ENCODE measurements at places on chromosomes 16 and 17.

DNA sequence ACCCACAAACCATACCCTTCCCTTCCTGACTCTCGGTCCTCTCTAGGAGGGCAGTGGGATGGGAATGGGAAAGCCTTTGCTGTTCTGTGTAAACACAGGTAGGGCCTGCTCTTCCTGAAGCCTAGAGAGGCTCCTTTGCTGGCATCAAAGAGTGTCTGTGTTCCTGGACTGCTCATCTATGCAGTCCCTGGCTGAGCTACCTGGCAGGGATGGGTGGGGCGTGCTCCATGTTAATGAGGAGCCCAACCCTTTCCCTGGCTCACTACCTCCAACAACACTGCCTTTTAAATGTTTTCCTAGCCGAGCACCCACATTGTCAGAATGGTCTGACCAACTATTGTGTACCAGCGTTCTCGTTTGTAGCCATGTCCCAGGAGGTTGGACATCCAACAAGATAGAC lies 26.6 kb upstream of the NAGLU start:
- no peak for DNase-seq

DNA sequence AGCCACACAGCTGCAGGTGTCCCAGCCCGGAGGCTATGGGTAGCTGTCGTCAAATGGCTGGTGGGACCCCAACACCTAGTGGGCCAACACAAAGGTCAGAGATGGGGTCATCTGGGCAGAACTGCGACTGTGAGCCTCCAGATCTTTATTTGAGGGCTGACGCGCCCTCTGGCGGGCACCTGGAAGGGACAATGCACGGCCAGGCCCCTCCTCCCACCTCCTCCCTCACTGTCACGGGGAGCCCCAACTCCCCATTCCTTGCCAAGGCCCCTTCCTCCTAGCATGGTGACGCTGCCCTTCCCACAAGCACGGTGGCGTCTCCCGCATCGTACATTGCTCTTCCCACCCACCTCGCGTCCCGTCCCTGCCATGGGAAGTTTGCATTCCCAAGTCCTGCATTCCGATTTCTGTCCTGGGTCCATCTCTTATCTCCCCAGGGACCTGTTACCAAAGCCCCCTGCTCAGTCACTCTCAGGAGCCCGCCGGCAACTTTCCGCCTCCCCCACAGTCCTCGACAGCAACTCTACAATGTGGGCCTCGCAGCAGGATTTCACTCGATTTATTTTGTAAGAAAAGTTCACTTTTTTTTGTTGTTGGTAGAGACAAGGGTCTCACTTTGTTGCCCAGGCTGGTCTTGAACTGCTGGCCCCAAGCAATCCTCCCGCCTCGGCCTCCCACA lies 1.0 kb downstream of the TLE7 start:
- DNase-seq = no peak

GRCh38 chr17:50916708-50917417 lies 50.7 kb upstream of the TOB1 start:
- DNase-seq = no peak

GRCh38 chr16:9655051-9655450 lies 527.2 kb downstream of the GRIN2A start:
- DNase-seq = no peak

DNA sequence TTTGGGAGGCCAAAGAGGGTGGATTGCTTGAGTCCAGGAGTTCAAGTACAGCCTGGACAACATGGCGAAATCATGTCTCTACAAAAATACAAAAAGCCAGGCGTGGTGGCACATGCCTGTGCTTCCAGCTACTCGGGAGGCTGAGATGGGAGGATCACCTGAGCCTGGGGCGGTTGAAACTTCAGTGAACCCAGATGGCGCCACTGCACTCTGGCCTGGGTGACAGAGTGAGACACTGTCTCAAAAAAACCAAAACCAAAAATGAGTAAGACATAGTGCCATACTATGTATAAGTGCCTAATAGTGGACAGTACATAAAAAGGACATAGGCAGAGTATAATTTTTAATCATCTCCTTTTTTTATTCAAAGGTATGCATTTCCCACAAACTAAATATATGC lies 4.0 kb downstream of the CTC1 start:
- no peak for DNase-seq

- no peak for DNase-seq
Measured at GRCh38 chr17:46770818-46771560, 47.5 kb downstream of the WNT3 start.

DNA sequence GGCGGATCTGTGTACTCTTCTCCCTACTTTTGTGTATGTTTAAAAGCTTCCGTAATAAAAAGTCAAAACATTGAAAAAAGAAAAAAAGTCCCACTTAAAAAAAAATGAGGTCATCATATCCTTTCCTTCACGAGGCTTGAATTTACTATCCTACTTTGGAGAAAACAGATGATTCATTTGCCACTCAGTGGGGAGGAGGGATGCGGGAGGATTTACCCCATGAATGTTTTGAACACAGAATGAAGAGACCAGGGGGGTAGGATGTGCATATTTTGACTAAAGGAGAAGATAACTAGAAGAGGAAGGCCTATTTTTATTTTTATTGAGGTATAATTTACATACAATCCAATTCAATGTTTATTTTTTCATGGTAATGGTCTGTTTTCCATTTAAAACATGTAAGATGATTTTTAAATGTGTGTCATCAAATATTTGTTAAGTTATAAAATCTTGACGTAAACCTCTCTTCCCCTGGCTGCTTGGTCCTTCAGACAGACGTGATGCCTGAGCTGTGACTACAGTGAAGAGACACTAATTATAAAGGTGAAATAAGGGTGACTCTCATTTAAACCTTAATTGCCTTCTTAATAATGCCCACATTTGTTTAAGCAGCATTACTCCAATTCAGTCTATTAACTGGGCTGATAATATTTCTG lies 135.4 kb upstream of the AXIN2 start:
- DNase-seq = no peak

- no peak for DNase-seq
Measured at GRCh38 chr17:14125518-14126137, 56.3 kb downstream of the COX10 start.

- no peak for DNase-seq
Measured at GRCh38 chr16:72468582-72468981, 296.6 kb upstream of the PMFBP1 start.

GRCh38 chr17:45573924-45574770 lies 83.6 kb upstream of the PLEKHM1 start:
- peak; percentile 1 for DNase-seq

- peak; percentile 89 for DNase-seq
Measured at GRCh38 chr16:83952940-83953795, at the start of gene OSGIN1. Gene OSGIN1, plus strand, starts transcription at chr16:83953240. Its CDS starts 4,432 bp downstream, at chr16:83957672.

DNA sequence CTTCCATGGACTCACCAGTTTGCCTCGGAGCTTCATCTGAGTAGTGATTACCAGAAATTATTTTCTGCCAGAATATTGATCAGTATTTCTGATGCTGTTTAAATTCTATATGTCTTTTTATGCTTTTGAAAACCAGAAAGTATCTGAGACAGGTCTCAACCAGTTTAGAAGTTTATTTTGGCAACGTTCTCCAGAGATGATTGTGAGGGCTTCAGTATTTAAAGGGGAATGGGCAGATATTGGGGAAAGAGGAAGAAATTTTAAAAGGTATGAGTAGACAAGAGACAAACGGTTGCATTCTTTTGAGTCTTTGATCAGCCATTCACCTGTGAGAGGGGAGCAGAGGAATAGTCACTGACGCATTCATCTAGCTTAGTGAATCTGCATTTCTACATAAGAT lies 44.4 kb upstream of the ABCC11 start:
- no peak for DNase-seq

- DNase-seq = no peak
Measured at GRCh38 chr17:1038459-1039122, 41.7 kb downstream of the TIMM22 start.

DNA sequence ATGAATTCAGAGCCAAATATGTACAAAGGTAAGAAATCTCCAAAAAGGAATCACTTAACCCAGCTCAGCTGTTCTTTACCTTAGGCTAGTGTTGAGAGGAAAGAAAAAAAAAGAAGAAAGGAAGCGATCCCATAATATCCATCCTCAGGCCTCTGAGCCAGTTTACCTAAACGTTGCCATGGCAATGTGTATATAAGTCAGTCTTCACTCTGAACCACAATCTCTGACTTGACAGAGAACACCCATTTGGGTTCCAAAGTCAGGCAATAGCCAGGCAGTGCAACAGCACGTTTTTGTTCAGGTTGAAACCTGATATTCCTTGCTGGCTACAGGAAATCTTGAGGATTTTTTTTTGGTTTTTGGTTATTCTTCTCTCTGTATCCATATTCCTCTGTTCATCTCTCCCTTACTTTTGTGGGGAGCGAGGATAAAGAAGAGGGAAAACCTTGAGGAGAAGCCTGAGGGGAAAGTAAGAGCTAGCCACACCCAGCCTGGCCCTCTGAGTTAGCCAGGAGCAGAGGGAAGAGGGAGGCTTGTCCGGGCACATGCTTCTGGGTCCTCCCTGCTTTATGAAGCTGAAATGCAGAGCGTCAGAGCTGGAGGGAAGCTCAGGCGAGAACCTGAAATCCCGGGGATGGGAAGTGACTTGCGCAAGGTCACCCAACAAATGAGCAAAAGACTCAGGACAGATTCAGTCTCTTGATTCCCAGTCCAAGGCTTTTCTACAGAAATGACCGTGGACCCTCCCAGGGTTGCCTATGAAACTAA lies 152.7 kb downstream of the SOX9 start:
- DNase-seq = no peak

- no peak for DNase-seq
Measured at GRCh38 chr16:50994995-50995394, 156.1 kb downstream of the SALL1 start.

GRCh38 chr17:38947189-38947588 lies 20.0 kb downstream of the FBXO47 start:
- DNase-seq = no peak

GRCh38 chr17:76265624-76266243 lies 586 bp downstream of the UBALD2 start:
- DNase-seq = no peak

DNA sequence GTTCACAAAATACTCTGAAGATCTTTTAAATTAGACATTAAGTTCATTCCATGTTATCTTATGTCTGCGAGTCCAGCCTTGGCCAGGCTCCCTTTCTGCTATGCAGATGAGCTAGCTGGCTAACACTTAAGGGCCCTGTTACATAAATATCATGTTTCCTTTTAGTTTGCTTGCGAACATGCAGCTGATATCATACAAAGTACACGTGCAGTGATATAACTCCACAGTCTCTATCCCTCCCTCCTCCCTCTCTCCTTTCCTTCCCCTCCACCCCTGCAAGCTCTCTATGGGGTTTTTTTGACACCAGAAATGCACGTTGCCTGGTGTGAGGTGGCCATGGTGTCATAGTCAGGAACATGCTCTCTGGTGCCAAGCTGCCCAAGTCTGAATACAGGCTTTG lies 46.1 kb downstream of the ARHGAP17 start:
- DNase-seq = no peak

DNA sequence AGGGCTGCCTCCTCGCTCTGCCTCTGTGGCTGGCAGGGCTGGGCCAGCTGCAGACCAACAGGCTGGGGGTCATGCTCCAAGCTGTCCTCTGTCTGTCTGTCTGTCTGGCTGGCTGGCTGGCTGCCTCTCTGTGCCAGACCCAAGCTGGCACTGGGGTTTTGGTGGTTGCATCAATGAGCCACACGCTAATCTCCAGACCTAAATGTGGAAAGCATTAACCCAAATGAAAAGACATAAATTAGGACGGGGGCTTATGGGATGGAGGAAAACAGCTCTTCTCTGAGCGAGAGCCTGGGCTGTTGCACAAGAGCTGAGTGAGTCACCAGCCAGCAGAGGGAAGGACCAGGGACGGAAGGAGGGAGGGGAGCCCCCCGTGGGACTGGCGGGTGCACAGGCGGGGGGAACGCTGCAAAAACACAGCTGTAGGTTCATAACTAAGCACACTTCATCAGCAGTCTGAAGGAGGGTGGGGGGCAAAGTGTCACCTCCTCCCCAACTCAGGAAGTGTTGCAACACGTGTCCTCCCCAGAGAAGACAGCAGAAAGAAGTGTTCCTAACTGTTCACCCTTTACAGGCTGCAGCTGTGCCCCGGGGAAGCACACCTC lies 83.4 kb downstream of the GAS7 start:
- DNase-seq = peak; percentile 82

DNA sequence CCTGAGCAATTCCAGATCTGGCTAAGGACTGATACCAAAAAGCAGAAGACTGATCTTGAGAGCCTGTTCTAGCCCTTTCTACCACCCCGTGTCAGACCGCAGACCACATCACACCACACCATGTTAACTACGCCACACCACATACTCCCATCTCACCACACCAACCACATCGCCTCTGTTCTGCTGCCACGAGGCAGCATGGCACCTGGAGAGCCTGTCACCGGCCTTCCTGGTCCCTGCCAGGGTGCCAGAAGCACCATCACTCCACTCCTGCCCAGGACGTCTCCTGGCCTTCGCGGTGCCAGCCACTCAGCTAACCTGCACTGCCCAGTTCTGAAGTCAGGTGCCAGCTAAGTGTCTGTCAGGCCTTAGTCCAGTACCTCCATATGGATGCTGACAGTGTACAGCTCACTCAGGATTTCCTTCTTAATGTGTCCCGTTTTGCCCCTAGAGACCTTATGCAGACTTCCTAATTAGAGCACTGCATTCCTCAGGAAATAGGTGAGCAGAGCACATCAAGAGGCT lies 37.2 kb upstream of the BCAR1 start:
- DNase-seq = no peak

- no peak for DNase-seq
Measured at GRCh38 chr17:45224671-45225050, 3.0 kb downstream of the FMNL1 start.

GRCh38 chr17:18960803-18961511 lies 9.0 kb downstream of the SLC5A10 start:
- peak; percentile 26 for DNase-seq

- peak; percentile 32 for DNase-seq
Measured at GRCh38 chr17:82489117-82489516, 30.4 kb upstream of the FOXK2 start.

- DNase-seq = no peak
Measured at GRCh38 chr16:69107316-69107962, 2.0 kb downstream of the HAS3 start.

- DNase-seq = peak; percentile 25
Measured at GRCh38 chr16:15483857-15484256, 49.5 kb downstream of the BMERB1 start.

All from pons (tissue), 1 donor.